ENCODE measurements at places on chromosomes 12 and 14.

DNA sequence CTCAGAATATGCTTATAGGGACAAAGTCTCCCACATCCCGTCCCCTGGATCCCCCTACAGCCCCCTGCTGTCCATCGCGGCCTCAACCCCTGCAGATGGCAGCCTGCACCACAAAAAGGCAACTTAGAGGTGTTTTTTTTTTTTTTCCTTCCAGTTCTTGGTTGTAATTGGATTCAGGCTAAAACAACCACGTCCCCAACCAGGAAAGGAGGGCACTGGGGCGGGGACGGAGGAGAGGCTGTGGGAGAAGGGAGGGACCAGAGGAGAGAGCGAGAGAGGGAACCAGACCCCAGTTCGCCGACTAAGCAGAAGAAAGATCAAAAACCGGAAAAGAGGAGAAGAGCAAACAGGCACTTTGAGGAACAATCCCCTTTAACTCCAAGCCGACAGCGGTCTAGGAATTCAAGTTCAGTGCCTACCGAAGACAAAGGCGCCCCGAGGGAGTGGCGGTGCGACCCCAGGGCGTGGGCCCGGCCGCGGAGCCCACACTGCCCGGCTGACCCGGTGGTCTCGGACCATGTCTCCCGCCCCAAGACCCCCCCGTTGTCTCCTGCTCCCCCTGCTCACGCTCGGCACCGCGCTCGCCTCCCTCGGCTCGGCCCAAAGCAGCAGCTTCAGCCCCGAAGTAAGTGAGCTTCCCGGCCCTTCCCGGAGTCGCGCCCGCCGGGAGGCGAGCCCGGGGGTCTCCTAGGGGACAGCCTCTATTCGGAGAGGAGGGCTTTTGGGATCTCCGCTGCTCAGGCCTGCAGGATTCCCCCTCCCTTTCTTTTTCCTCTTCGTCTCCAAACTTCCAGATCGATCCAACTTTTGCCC lies at the start of gene MMP14:
Gene MMP14, plus strand, starts transcription at position 285 of the 813 bp plus-strand sequence. Its CDS starts 233 bp downstream, at position 518.
- no peak for DNase-seq

DNA sequence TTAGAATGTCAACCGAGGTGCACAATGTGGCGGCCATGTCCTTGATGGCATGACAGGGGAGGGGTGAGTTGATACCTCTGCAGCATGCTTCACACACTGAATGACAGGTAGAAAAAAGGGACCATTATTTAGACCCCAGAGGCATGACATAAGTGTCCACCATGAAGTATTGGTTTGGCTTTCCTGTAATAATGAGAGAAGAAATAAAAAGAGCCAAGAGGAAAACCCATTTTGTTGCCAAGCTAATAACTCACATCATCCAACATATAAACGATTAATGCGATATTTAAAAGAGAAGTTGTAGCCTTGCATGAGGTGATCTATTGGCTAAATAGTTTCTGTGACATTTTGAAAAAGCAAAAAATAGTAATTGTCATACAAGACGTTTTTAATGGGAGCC lies 343.4 kb downstream of the LRIG3 start:
- no peak for DNase-seq

DNA sequence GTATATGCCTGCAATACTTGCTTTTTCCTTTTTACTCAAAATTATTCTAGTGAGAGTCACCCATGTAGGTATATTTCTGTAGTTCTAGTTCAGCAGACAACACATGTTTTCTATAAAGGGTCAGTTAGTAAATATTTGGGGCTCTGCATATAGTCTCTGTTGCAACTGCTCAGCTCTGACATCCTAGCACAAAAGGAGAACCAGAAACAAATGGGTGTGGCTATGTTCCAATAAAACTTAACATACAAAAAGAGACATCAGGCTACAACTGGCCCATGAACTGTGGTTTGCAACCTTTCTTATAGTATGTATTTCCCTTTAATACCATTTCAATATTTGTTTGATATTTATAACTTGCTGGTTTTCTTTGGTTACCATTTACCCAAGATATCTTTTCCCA lies 11.9 kb downstream of the NT5DC3 start:
- DNase-seq = no peak

DNA sequence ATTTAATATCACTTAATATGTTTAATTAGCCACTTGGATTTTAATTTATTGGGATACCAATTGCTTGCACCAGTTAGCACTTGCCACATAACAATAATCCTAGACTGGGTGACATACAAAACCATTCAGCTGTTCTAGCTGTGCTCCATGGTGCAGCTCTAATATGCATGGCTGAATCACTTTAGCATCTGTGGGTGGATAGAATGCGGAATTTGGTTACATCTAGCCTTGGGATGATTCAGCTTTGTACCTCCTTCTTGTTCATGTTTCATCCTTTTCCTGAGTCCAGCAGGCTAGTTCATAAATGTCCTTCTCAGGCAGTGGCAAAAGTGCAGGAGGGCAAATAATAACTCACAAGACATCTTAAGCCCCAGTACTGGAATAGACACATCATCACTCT lies 1263.0 kb downstream of the LRFN5 start:
- DNase-seq = no peak

GRCh38 chr12:97487470-97487869 lies 24.9 kb downstream of the RMST start:
- DNase-seq = no peak

GRCh38 chr14:91282954-91283645 lies 38.6 kb upstream of the GPR68 start:
- DNase-seq = no peak

GRCh38 chr12:72276181-72276805 lies 4.1 kb downstream of the TRHDE start:
- no peak for DNase-seq

DNA sequence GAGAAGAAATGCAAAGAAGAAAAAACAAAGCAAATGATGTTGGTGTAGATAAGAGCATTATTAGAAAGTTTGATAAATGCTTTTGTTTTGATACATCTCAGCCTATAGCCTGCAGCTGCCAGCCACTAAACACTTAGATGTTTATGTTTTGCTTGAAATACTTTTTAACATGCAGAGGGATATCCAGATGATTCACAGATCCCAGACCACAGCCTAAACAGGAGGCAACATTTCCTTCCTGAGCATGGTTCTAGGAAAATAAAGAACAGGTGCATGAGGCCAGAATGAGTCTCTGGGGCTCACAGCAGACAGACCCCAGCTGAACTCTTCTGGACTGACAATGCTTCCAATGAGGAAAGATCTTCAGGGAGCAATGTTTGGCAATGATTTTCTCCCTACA lies 103.7 kb upstream of the EEA1 start:
- no peak for DNase-seq

- no peak for DNase-seq
Observed at GRCh38 chr14:91252871-91253794, 8.6 kb upstream of the GPR68 start.

- no peak for DNase-seq
Observed at GRCh38 chr12:111010061-111010460, 89.7 kb upstream of the MYL2 start.

DNA sequence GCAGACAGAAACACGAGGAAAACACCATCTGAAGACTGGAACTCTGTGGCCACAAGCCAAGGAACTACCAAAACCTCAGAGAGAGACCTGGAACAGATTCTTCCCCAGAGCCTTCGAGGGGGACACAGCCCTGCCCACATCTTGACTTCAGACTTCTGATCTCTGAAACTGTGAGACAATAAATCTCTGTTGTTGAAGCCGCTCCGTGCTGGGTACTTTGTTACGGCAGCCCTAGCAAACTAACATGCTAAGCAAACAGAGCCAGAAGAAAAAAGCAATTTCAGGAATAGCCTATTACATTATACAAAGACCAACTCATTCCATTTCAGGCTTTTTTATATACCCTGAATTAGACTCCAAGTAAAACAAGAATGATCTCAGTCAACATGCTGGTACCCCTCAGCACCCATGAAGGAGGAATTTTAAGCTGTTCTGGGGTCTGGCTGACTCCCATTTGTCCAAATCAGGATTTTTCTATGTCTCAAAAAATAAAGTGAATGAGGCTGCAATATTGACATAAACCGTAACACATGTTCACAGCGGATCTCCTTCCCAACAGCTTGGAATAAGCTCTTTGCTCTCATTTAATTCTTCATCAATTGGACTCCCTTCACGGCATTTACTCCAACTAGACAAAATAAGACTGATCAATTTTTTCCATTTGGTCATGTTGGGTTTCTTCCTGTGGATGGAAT lies 190.1 kb downstream of the FOXN3 start:
- no peak for DNase-seq
